ENCODE measurements at places on chromosomes 1 and 21.

DNA sequence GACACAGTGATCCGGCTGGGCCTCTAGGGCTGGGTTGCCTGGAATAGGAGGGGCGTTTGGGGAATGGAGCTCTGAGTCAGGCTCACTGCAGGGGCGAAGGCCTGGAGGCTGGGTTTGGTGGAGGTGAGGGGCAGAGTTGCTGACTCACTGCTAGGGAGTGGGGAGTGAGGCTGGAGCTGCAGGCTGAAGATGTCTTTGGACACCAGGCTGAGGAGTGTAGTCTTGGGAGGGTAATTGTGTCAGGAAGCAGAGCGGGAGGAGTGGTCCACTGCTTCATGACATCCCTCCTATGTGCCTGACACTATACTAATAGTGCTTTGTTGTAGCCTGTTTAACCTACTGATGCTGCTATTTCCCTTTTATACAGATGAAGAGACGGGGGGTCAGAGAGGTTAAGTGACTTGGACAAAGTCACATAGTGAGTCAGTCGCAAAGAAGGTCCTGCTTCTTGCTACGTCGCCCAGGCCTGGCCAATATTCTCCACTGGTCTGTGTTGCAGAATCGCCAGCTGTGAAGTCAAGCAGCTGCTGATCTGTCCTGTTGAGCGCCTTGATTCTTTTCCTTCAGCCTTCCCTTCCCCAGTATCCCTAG is 13.6 kb downstream of the ACTL8 start:
- no peak for DNase-seq

DNA sequence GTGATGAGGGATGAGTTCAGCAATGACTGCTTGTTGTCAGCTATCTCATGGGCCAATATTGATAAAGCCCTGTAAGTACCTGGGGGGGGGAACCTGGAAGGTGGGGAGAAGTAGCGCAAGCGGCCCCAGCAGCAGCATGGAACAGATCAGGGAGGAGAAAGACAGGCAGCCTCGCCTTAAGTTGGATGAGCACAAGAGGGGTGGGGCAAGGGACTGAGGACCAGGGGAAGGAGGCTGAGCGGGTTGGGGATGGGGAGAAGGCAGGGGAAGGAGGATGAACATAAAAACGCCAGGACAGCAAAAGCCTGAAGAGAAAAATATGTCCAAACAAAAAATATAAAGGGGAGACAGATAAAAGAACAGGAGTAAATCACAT is 70.6 kb downstream of the ALG14 start:
- DNase-seq: no peak

DNA sequence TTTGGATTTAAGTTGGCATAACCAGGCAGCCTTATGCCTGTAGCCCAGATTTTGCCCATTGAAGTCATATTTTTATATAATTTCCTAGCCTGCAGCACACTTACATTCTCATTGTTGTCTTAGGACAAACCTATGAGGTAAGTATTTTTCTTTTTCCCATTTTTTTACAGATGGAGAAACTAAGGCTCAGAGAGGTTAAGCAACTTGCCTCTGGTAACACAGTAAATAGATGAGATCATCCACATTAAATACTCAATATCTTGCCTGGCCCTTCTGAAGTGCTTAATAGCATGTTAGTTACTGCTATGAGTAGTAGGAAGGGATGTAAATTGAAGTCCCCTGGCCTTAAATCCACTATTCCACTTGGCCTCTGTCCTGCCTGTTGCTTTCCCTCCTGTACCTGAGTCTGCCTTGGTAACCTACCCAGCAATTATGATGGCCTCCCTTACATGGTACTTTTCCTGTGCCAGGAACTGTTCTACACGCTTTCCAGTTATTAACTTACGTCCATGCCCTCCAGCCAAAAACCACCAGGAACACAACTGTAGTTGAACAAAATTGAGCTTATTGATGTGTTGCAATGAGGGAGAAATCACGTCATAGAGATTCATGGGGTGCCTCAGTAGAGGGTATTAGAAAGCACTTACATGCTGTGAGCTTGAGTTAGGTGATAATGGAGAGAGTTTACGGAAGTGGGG is 111.6 kb upstream of the FGGY start:
- no peak for DNase-seq

DNA sequence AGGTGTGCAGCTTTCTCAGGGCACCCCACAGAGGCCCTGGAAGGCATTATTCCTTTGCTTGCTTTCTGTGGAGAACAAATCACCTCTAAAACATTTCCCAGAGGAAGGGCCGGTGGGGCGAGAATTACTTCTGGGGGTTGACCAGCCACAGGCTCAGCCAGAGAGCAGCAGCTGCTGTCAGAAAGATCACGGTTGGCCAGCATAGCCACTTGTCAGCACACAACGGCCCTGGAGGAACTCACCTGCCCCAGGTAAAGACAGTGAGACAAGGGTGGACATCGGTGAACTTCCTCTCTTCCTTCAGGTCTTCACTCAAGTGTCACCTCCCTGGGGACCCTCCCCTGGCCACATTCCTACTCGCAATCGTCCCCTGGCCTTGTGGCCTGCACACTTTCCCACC is 69.5 kb upstream of the CLDN14 start:
- DNase-seq: no peak

- DNase-seq: no peak
These were observed 79.7 kb downstream of the PDE9A start for GRCh38 chr21:42733037-42733627.

- peak; percentile 63 for DNase-seq
These were observed 8.1 kb upstream of the C1orf216 start for GRCh38 chr1:35726450-35727433.

- DNase-seq: peak; percentile 55
These were observed 29.9 kb upstream of the TMEM61 start for GRCh38 chr1:54950369-54951163.

DNA sequence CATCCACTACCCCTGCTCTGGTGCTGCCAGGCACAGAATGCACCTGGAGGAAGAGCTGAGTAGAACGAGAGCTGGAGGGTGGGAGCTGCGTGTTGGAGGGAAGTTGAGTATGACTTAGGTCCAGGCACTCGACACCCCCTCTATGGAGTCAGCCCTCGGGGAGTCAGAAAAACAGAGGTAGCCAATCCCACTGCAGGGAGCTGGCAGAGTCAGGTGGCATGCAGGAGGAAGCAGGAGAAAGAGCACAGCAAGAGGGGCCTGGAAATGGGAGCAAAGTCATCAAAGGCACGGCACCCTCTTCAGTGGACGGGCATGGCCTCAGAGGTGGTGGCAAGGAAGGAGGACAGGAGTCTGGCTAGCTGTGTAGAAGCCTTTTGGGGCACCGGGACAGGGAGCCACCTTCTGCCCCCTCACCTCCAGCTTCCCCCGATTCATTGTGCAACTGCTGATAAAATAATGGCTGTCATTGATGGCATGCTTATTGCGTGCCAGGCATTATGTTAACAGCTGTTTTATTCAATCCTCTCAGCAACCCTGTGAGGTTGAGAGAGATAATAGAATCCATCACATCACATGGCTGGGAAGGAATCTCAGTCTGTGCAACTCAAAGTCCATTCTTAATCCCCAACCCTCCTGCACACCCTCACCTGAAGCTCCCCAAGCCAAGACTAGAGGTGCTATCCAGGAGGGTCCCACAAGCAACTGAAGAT is 42.0 kb downstream of the C1orf198 start:
- DNase-seq: no peak

DNA sequence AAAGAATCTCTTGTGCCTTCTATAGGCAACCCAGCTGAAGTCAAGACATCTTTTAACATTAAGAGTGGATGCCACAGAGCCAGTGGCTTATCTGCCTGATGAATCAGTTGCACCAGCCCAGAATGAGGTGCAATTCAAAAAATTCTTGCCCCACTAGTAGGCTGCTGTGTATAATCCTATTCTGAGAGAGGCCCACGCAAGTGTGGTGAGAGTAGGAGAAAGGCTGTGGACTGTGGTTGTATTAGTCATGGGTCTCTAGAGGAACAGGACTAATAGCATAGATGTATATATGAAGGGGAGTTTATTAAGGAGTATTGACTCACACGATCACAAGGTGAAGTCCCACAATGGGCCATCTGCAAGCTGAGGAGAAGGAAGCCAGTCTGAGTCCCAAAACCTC is 216.4 kb downstream of the LTN1 start:
- no peak for DNase-seq

GRCh38 chr1:60504206-60504840 is 430.8 kb upstream of the C1orf87 start:
- no peak for DNase-seq

GRCh38 chr1:174777262-174777661 is 222.5 kb upstream of the CACYBP start:
- no peak for DNase-seq

DNA sequence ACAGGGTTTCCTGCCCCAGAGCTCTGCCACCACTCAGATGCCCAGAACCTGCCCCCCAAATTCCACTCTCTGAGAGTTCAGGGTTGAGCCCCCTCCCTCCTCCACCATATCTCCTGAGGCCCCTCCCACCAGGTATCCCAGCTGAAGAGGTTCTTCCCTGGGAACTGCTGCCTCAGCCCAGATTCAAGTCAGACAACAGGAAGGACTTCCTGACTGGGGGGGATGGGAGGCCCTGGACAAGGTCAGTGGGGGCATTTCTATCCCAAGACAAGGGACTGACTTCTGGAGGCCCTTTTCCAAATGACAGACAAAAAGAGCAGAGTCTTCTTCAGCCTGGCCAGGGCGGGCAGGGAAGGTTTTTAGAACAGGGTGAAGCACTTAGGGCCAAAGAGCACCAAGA is 24.1 kb upstream of the TENT5B start:
- DNase-seq: no peak

DNA sequence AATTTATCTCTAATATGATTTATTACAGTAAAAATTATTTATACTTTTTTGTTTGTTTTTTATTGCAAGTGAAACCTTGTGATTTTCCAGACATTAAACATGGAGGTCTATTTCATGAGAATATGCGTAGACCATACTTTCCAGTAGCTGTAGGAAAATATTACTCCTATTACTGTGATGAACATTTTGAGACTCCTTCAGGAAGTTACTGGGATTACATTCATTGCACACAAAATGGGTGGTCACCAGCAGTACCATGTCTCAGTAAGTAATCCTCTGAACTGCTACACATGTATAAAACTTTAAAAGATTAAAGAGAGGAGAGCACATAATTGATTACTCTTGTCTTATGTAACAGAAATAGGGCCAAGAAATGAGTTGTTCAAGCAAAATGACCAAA is 4.5 kb downstream of the CFHR3 start:
- no peak for DNase-seq

DNA sequence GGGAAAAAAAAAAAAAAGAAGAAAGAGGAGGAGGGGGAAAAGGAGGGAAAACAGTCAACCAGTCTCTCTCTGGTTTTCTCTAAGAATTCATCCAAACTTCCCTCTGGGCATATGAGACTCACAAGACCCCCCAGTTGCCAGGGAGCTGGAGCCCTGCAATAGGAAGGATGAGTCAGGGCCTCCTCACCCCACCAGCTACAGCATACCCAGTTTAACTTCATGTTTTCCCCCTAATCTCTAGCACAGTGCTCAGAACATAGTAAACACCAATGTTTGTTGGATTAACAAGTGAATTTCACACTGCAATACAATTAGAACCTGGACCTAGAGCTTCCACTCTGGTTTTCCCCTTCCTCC is 7.8 kb downstream of the F11R start:
- DNase-seq: no peak

GRCh38 chr1:48025076-48025475 is 27.9 kb upstream of the TRABD2B start:
- DNase-seq: no peak

- DNase-seq: no peak
These were observed 2.1 kb downstream of the CDC7 start for GRCh38 chr1:91502672-91503184.

GRCh38 chr1:168227620-168228019 is 1.8 kb downstream of the SFT2D2 start:
- DNase-seq: no peak

GRCh38 chr1:55712148-55712547 is 497.0 kb upstream of the USP24 start:
- DNase-seq: no peak

DNA sequence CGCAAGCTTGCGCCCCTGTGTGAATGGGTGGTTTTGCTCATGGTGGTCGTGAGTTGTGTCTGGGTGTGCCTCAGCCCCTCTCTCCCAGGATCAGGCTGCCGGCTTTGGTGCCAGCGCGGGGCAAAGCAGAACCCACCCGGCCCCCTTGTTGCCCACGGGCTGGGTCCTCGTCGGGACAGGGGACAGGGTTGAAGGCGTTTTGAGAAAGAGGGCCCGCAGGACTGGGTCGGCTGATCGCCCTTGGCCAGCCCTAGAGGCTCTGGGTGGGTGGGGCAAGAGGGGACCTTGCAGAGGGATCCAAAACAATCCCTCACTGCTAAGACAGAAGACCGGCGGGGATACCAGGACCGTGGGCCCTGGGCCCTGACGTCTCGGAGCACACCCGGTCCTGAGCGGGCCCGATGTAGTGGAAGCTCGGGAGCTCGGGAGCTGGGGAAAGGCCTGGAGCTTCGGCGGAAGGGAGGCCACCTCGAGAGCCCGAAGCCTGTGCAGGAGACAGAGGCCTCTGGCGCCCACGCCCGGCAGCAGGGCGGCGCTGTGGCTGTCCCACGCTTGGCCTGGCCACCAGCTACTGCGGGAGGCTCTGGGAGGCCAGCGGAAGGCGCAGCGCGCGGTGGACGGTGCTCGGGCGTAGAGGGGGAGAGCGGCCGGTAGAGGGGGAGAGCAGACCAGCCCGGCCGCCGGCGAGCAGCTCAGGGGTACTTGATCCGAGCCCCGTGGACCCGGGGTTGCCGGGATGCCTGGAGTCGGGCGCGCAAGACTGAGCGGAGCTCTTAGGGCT is 2.8 kb upstream of the ZNF678 start:
- no peak for DNase-seq

DNA sequence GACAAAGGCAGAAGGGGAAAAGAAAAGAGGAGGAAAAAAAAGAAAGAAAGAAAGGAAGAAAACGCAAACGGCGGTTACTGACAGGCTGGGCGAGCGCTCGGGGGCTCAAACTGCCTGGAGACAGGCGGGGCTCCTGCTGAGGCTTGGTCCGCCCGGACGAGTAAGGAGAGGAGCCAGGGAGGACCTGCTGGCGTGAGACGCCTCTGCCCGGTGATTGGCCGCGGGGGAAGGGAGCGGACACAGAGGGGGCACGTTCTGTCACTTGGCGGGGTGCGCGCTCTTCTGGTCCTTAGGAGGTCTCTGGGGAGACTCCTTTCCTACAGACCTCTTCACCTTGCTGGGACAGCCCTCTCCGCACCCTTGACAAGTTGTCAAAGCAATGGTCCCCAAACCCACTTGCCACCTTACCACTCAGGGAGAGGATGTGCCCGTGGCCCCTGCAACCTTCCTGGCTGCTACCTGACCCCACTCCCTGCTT is 791 bp upstream of the PIK3R3 start:
- DNase-seq: no peak

GRCh38 chr1:3525551-3526482 is 71.4 kb downstream of the ARHGEF16 start:
- DNase-seq: no peak

- no peak for DNase-seq
These were observed 6.5 kb downstream of the ENO1 start for GRCh38 chr1:8871965-8872399.

GRCh38 chr1:19345391-19345790 is 33.3 kb downstream of the SLC66A1 start:
- no peak for DNase-seq

GRCh38 chr1:4395158-4395557 is 259.3 kb upstream of the AJAP1 start:
- no peak for DNase-seq

Data from CD4-positive, alpha-beta T cell treated with Interleukin-12 subunit alpha and Interleukin-12 subunit beta, for 1 hour (primary cell).